Stimulated activated CD4-positive, alpha-beta T cell treated with anti-CD3 and anti-CD28 coated beads, Interleukin-1b, Interleukin-23, amount 100 ng/mL, for 4 hours (primary cell): ENCODE measurements at places on chromosomes 5 and 9.

GRCh38 chr9:19404283-19405075, 4.3 kb upstream of the ACER2 start:
- no peak for DNase-seq

- no peak for DNase-seq
Observed at GRCh38 chr9:80775530-80775929, 913.8 kb downstream of the TLE1 start.

GRCh38 chr9:3447788-3448187, 78.0 kb downstream of the RFX3 start:
- no peak for DNase-seq

DNA sequence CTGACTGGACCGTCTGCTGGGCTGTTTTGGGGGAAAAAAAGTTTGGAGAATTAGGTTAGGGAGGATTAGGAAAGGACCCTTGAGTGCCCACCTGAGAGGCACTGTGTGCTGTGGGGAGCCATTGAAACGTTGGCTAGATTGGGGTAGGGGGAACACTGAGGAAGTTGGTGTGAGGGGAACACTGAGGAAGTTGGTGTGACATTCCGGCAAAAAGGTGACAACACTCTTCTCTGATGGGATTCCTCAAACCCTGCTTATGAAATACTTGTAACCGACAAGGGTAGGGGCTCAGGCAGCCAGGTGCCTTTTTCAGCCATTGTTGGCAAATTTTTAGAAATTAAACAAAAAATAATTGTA, 1.0 kb downstream of the CYSTM1 start:
- DNase-seq, result no peak

- DNase-seq, result peak; percentile 26
Observed at GRCh38 chr9:129414377-129414992, 206.4 kb downstream of the C9orf50 start.

DNA sequence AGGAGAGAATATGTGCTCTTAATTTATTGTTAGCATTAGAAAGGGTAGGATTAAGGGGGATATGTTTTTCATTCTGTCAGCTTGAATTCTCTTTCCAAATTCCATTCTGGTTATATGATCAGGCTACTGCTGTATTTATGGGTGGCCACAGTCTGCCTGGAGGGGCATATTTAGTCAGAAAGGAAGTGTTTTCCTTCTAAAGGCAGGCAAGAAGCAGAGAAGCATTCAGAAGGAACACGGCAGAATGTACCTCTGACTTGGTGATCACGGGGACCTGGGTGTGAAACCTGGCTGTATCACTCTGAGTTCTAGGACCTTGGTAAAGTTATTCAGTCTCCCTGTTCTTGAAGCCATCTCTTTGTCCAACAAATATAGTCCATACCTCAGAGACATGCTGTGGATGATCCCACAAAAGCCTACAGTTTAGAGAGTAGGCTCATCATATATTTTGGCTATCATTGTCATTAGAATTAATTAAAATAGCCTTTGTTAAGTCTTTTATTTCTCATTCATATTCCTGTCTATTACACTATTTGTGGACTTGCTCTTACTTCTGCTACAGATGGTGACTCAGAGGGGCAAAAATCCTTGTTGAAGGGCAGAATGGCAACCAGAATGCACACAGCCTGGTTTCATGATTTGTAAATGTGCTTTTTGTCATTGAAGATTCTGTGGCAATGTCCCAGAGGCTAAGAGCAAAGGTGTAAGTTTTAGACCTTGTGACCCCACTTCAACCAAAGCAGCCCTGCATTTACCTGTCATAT, 2.7 kb downstream of the TNC start:
- no peak for DNase-seq

- DNase-seq, result no peak
Observed at GRCh38 chr9:99249619-99250018, 27.5 kb downstream of the SEC61B start.

GRCh38 chr5:149598966-149599365, 17.7 kb downstream of the ARHGEF37 start:
- DNase-seq, result no peak

DNA sequence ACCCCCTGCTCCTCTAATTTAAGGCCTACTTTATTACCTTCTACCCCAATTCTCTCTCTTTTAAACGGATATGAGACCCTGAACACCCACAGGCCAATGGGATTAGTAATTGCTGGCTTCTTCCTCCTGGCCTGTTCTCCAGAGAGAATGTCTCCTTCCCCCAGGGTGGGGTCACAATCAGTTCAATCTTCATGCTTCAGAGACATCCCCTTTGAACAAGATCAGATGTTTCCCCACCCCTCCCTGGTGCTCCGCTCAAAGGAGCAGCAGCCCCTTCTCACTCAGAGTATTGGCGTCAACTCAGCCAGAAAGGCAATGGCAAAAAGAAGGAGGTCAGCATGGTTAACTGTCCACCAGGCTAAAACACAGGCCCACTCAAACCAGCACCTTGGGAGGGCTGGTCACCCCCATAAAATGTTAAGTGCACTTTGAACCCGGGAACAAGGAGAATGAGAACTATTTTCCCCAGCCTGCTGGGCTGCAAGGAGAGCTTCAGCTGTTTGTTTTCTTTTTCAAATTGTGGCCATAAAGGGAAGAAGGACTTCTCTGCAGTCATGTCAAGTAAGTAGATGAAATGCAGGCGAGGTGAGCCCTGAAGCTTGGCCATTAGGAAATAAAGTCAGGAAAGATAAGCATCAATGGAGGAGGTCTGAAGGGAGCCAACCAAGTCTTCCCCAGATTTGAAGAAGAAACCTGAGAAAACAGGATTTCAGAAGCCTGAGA, 20.1 kb downstream of the LHFPL2 start:
- DNase-seq, result no peak

DNA sequence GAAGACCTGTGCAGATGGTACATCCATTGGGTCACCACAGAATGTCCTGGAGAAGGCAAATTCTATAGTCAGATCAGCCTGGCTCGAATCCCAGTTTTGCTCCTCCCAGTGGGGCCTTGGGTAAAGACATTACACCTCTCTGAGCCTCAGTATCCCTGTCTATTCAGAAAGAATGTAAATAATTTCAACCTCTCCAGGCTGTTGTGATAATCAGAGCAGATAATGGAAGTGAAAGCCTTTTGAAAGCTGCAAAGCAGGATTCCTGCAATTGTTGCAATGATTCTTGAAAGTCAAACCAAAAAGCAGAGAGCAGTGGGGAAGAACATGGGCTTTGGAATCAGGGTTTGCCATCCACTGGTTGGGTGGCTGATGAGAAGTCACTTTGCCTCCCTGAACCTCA, 63.2 kb downstream of the LHX2 start:
- DNase-seq, result no peak

- no peak for DNase-seq
Observed at GRCh38 chr5:126454081-126454480, 30.9 kb downstream of the GRAMD2B start.

DNA sequence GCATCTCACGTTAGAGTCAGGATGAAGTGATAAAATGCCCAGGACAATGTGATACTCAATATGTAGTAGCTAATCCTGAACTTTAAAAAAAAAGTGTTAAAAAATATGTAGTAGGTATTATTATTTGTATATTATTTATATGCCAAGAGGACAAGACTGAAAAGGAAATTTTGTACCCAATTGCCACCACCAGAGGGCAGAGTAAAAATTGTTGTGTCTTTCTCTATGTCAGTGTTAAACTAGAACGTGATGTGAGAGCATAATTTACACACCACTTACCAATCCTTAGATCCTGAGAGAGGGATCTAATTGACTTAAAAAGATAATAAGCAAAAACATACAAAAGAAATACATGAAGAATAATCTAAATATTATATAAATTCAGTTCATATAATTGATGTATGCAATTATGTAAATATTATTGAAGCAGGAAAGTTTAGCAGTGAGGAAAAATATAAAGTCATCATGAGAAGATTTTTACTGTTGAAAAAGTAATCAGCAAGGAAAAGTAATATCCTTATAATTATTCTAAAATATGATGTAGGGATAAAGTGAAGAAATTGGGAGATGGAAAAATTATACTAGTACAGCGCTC, 288.9 kb downstream of the RAB3C start:
- no peak for DNase-seq

GRCh38 chr9:70475211-70475610, 60.8 kb upstream of the KLF9 start:
- DNase-seq, result no peak

GRCh38 chr9:132288361-132288760, 66.4 kb downstream of the SETX start:
- no peak for DNase-seq

- DNase-seq, result no peak
Observed at GRCh38 chr5:57335092-57335660, 147.4 kb downstream of the ACTBL2 start.

GRCh38 chr5:32814141-32814540, 103.0 kb downstream of the NPR3 start:
- DNase-seq, result no peak

- DNase-seq, result no peak
Observed at GRCh38 chr9:95341293-95341962, 23.9 kb upstream of the FANCC start.

- DNase-seq, result no peak
Observed at GRCh38 chr5:177366528-177367322, 9.0 kb downstream of the RGS14 start.

GRCh38 chr9:14909181-14909580, 1.0 kb downstream of the FREM1 start:
- no peak for DNase-seq

DNA sequence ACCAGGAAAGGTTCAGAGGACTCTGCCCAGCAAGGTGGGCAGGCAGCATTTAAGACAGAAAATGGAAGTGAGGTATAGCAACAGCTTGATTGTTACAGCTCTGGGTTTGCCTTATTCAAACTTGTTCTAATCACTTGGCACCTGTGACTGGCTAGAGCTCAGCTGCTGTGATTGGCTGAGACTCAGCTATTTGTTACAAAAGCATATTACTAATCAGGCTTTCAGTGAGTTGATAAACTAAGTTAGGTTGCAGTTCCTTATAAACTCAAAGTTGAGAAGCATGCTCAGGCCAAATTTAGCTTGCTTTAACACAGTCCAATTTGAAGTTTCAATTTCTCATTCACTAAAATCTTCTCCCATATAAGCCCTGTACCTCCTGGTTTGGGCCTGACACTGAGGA, 56.3 kb downstream of the GDA start:
- no peak for DNase-seq

DNA sequence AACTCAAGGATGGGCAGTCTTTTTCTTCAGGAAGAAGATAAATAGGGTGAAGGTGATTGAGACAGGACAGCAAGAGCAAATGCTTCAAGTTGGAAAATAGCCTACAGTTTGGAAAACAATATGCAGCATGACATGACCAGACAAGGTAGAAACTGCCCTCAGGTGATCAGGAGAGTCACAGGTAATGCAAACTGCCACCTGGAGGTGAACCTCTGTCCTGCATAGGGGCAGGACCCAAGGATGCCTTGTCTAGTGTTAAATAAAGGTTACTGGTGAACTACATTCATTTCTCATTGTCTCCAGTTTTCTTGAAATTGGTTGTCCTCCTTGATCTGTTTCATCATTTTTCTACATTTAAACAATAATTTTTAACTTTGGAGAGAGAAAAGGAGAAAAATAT, 232.1 kb downstream of the SEMA5A start:
- no peak for DNase-seq

DNA sequence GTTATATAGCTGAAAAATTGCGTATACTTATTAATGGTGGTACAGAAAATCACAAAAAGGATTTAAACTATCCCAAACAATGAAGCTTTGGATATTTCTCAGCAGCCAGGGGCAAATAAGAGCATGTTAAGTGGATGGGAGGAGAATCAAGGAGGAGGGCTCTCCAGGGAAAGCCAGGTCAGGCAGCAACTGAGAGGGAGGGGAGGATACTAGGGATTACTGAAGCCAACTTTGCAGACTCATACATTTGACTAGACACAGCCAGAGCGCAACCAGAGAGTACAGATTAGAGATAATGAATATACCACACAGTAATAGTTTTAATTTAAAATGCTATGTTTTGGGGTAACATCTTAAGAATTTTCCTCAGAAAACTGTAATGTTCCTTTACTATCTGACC, 360.2 kb downstream of the HCN1 start:
- no peak for DNase-seq

DNA sequence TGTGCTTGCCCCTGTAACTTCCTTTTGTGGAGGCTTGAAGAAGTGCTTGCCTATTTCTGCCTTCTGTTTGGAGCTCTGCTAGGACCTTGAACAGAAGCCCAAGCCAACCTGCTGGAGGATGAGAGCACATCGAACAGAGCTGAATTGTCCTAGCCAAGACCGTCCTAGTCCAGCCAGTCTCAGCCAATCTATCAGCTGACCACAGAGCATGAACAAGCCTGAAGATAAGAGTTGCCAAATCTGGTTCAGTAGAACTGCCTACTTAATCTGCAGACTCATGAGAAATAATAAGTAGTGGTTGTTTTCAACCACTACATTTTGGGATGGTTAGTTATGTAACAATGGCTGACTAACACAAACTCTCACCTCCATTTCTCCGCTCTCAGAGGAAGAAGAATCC, 4.4 kb upstream of the SNX2 start:
- no peak for DNase-seq

- no peak for DNase-seq
Observed at GRCh38 chr9:38744484-38744883, 24.6 kb upstream of the FAM240B start.

- no peak for DNase-seq
Observed at GRCh38 chr5:181205761-181206649, 1.0 kb upstream of the TRIM7 start.

- DNase-seq, result no peak
Observed at GRCh38 chr9:33157960-33158842, 8.9 kb downstream of the B4GALT1 start.

DNA sequence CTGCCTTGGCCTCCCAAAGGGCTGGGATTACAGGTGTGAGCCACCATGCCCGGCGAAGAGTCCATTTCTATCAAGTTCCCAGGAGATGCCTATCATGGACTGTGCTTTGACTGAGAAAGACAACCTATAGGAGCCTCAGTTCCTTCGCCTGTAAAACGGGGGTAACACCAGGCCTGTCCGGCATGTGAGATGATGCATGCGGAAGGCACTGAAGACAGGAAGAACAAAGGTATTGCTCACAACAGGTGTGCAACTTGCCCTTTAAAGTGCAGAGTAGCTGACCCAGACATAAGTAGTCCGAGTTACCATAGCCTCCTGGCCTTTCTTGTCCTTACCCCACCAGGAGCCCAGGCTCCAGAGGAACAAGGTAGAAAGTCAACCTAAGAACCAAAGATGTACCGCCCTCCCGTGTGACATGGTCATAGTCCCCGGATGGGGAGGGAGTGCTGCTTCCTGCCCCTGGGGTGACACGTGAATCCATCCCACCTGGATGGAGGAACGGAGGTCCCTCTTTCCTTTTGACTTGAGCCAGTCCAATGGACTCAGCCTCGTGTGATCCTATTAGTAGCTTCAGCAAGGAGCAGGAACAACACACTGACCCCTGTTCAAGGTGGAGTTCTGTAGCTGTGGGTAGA, 60.3 kb downstream of the HSPA4 start:
- no peak for DNase-seq

- DNase-seq, result no peak
Observed at GRCh38 chr9:117887941-117888340, 183.7 kb downstream of the TLR4 start.

GRCh38 chr5:115069087-115069968, 100.4 kb downstream of the TRIM36 start:
- no peak for DNase-seq

GRCh38 chr5:142852416-142853198, 82.4 kb downstream of the ARHGAP26 start:
- DNase-seq, result no peak

GRCh38 chr9:89022001-89022759, 30.9 kb downstream of the S1PR3 start:
- DNase-seq, result no peak
